ENCODE measurements at places on chromosomes 4 and X.

GRCh38 chrX:17299206-17299605, 75.8 kb upstream of the NHS start:
- DNase-seq = no peak

DNA sequence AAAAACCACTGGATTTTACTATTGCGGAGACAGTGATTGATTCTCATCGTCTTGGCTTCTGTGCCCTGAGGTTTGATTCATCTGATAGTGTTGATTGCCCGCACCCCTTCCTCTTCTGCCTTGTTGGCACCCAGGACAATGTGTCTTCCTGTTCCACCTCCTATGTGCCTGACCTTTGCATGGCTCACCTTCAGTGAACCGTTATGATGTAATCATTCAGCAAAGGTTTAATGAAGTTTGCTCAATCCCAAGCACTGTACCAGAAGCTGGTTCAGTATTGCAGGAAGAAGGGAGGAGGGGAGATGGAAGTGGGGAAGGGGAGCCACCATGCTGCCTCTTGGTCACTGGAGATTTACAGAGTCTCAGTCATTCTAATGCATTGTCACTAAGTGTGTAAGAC, 36.3 kb downstream of the PDGFRA start:
- DNase-seq = no peak

GRCh38 chr4:130288576-130288975, 1192.6 kb downstream of the C4orf33 start:
- DNase-seq = peak; percentile 1

DNA sequence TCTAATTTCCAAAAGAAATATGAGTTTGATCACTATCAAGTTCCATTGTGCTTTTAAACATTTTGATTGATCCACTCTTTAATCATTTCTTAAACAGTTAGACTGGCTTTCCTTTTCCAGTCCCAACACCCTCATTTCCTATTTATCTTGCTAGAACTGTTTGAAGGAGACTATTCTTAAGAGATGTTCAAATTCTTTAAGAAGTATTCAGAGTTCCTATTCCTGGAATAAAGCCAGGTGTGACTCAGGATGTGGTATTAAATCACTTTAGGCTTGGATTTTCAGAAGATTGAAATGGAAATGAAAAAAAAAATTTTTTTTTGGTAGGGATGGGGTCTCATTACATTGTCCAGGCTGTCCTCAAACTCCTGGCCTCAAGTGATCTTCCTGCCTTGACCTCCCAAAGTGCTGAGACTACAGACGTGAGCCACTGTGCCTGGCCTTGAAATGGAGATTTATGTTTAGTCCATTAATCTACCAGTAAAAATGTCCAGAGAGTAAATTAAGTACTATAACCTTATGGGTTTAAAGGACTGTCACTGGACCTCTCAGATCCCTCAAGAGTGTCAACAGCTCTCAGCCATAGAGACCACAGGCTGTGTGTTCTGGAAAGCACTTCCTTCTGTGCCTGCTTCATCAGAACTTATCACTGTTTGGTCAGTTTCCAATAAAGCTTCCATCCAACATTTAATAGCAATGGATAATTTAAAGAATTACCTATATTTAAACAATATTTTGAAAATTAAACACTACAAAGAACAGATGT, 90.7 kb downstream of the CDS1 start:
- no peak for DNase-seq

DNA sequence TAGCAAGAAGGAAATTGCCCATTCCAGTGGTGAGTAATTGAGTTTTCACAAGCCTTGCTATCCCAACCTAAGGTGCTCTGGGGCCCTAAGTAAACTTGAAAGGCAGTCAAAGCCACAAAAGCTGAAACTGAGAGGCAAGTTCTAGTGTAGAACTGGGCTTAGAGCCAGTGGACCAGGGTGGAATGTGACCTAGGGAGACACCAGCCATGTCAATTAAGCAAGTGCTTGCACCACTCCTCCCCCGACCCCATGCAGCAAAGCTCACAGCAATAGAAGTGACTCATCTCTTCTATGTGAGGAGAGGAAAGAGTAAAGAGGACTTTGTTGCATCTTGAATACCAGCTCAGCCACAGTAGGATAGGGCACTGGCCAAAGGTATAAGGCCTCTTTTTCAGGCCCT, 486.1 kb upstream of the POU3F4 start:
- DNase-seq = no peak

DNA sequence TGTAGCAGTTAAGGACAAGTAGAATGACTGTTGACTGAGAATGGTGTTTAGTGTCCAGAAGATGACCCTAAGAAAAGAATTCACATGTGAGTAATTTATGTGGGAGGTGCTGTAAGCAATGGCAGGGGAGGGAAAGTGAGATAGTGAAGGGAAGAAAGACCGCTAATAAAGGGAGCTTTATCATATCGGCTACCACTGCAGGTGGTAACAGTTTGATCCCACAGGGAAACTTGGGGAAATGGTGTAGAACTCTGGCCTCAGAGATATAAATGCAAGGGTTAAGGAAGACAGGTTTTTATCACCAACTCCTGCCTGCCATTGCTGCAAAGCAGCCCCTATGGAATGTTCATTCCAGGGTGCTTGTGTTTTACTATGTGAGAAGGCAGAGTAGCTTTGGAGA, 489.6 kb downstream of the STPG2 start:
- DNase-seq = no peak

DNA sequence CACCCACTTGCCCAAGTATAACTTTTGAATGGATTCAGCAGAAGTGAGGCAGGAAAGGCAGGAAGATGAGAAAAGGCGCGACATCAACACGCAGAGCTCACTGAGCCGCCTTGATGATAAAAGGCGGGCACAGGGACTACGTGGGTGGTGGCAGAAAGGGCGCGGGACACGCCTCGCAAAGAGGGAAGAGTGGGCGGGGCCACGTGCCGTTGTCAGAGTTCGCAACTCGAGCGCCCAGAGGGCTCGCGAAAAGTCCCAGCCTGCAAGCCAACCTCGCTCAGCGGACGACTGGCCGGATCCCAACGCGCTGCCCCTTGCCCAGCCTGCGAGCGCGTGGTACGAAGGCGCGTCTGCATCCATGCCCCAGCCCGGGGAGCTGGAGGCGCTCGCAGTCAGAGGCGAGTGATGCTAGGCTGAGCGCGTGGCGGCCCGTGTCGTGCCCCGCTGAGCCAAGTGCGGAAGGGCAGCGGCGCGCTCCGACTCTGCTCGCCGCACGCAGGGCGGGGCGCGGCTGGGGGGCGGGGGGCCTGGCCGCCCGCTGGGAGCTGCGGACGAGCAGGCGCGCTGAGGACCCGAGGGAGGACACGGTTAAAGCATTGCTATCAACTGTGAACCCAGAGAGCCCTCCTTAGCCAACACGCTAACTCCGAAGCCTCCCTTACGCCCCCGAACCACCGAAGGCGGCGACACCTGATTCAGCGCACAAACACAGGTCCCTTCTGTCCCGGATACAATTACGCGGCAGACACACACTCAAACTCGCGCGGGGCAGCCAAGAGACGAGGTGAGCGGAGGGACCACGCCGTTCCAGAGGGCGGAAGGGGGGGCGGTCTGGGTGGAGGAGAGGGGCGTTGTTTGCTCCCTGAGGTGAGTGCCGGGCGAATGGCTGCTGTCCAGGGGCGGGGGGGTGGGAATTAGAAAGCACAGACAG, at the start of gene UGT8:
Gene UGT8, plus strand, starts transcription at position 617 of the 931 bp plus-strand sequence. CDS start 24,074 bp downstream, outside the sequence.
- DNase-seq = peak; percentile 88

DNA sequence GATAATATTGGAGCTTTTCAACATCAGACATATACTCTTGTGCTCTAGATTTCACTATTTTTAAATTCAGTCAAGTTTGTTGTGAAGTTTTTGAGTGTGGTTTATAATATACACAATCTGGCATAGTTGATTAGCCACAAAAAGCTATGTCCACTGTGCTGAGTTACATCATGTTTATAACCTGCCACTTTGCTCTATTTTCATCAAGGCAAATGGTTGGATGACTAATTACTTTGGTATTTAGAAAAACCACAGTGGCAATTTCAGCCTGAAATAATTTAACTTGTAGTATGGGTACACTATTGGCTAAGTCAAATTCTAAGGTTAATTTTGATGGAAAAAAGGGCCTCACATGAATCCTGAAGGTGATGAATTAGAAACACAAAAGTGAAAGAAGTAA, 262.6 kb downstream of the C4orf33 start:
- DNase-seq = no peak

DNA sequence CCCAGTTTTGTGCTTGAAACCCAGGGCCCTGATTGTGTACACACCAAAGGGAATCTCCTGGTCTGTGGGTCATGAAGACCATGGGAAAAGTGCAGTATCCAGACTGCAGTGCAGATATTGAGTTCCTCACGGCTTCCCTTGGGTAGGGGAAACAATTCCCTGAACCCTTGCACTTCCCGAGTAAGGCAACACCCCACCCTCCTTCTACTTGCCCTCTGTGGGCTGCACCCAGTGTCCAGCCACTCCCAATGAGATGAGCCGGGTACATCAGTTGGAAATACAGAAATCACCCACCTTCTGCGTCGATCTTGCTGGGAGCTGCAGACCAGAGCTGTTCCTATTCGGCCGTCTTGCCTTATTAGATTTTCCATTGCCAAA, 134.2 kb downstream of the FNIP2 start:
- DNase-seq = no peak

- DNase-seq = no peak
Observed at GRCh38 chr4:182644683-182645050, 272.5 kb downstream of the DCTD start.

DNA sequence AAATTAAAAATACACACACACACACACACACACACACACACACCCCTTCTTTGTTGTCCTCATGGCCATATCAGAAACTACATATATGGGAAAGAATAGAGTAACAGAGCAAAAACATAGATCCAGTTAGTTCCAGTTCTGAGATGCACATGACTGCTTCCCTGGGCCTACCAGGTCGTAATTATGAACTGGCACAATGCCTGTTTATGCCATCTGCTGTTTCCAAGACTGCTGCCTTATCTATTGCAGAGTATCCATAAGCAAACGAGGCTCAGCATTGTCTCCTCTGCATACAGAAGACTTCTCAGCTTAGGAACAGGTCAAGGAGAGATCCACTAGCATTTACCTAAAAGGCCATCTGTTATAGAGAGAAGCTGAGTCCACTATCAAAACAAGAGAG, 789.0 kb downstream of the TECRL start:
- DNase-seq = peak; percentile 95

DNA sequence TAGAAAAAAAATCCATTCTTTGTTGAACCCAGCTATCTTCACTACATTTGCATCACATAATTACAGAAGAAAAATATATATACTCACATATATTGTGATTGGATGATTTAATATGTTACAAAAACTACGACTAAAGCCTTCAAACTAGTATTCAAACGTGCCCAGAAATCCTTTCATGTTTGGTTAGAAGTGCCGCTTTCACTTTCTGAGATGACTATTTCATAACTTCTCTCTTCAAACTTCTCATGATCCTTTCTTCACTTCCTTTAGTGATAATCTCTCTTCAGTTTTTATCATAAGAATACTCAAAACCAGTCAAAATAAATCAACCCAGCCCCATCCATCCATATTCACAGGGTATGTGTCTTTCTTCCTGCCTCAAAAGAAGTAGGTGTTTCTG, 50.8 kb upstream of the NAF1 start:
- DNase-seq = no peak

GRCh38 chr4:39363773-39364393, 2.3 kb downstream of the RFC1 start:
- no peak for DNase-seq

GRCh38 chr4:88171206-88171605, 12.8 kb upstream of the ABCG2 start:
- no peak for DNase-seq

DNA sequence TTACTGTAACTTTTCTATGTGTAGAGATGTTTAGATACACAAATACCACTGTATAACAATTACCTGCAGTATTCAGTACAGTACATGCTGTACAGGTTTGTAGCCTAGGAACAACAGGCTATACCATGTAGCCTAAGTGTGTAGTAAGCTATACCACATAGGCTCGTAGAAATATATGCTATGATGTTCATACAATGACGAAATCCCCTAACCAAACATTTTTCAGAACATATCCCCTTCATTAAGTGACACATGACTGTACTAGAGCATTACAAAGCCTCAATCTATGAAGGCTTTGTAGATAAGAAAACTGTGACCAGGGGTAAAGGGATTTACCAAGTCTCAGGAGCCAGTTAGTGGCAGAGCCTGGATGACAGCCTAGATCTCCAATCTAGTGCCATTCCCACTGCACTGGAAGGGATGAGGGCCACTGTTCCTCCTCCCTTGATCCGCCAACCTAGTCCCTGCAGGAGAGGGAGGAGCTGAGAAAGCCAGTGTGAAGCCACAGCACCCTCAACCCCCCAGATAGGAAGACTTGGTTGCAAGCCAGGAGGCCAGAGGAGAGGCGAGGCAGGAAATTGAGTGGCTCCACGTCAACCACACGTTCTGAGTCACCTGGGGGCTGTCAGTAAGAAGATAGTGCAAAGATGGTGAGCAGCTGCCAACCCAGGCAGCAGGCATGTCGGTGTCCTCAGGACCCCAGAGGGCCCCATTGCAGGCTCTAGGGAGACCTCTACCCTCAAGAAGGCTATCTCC, 227.7 kb downstream of the BCOR start:
- no peak for DNase-seq
